ENCODE measurements at places on chromosomes 4 and X.

- no peak for DNase-seq
These were observed 3.7 kb downstream of the IL13RA2 start for GRCh38 chrX:115013705-115014104.

GRCh38 chr4:36251983-36252382 is 7.7 kb upstream of the ARAP2 start:
- no peak for DNase-seq

GRCh38 chrX:133586443-133586842 is 171.2 kb upstream of the GPC4 start:
- no peak for DNase-seq

DNA sequence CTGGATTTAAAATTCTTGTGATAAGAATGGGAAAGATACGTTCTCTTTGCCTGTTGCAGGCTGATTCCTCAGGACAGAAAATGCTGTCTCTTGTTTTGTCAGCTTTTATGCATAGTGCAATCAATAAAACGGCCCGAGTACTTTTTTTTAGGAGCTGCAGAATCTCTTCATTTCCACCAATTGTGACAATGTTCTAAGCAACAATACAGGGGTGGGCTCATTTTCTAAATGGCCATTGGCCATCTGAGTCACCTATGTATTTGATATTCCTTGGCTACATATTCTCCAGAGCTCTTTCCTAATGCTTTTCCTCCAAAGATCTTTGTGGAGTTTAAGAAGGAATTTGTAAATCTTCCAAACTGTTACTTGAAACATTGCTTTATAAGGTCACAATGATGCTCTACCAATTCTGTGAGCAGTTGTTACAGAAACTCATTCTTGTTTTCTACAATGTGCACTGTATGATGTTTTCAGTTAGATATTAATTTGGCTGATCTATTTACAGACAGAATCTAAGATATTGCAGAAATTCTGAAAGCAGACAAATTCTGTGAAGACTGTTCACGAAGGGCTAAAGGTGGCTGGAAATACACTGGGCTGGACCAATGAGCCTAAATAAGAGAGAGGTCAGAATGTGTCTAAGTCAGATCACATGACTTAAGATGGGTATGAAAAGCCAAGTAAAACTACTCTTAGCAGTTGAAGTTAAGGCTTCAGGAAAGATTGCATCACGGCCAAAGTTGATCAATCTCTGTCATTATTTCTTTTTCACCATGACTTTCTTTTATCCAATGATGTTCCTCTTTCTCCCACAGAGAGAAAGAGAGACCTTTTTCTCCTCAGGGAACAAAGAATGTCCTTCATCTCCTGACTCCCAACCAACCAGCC is 33.4 kb downstream of the TAPT1 start:
- no peak for DNase-seq

DNA sequence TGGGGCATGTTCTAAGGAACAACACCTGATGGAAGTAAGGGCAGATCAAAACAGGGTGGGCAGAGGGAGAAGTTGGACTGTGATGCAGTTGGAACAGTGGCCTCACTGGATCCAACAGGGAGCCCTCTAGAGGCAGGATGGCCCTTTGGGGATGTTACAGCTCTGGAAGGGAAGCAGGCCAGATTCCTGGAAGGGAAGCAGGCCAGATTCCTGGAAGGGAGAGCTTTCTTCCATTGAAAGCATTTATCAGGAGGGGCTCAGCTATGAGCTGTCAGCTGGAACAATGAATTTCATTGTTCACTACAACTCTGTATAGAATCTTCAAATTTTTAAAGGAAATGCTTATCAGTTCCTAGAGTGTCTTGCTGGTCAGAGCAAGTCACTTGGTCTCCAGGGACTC is 17.7 kb downstream of the IL15 start:
- DNase-seq, result no peak

- DNase-seq, result no peak
These were observed 66.1 kb downstream of the KLHL4 start for GRCh38 chrX:87583679-87584078.

DNA sequence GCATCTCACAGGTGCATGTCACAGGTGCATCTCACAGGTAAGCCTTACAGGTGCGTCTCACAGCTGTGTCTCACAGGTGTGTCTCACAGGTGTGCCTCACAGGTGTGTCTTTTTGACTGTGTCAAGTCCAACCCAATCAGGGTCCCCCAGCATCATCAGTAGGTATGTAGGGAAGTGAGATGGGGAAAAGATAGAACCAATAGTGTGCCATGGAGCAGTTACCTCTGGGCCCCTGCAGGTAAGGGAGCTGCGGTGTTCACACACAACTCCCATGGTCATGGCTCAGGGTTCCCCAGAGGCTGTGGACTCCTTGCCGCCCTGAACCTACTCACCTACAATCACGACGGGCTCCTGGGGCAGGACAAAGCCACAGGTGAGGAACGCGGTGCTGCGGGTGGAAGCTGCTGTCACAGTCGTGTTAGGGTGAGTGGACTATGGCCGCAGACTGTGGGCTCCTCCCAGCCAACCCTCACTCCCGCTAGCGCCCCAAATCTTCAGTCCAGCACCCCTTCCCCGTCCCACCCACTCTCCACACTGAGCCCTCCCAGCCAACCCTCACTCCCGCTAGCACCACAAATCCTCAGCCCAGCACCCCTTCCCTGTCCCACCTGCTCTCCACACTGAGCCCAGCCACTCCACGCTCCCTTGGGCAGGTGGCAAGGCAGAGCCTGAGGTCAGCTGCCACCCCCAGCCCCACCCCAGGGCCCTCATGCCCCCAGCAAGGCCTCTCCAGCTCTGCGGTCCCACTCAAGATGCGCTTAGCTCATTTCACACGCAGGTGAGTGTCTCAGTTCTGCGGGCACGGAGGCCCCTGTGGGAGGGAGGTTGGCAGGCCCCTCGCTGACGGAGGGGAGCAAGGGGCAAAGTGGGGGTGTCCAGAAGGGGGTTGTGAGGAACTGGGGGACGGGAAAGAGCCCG is 2.1 kb upstream of the PDE6B start:
- DNase-seq, result no peak

DNA sequence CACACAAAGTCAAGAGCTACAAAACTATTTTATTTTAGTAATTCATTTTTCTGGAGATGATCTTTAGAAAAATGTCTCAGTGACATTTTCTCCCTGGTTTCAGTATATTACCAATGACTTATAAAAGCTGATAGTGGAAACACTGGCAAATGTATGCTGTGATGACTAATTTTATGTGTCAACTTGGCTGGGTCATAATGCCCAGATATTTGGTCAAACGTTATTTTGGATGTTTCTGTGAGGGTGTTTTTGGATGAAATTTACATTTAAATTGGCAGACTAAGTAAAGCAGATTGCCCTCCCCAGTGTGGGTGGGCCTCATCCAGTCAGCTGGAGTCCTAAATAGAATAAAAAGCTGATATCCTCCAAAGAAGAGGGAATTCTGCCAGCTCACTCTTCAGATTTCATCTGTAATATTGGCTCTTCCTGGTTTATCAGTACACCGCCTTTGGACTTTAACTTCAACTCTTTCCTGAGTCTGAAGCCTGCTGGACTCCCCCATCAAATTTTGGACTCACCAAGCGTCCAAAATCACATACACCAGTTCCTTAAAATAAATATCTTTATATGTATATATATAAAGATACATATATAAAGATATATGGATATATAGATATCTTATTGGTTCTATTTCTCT is 31.2 kb upstream of the RAB40A start:
- no peak for DNase-seq

All from NCI-H774 (cell line).